Renal cortical epithelial cell (primary cell): ENCODE measurements at places on chromosomes 16 and 17. TPM values are rescaled to one million over a fixed set of nuclear protein-coding genes. Genes with fewer than 3 reads are reported as not detected.

DNA sequence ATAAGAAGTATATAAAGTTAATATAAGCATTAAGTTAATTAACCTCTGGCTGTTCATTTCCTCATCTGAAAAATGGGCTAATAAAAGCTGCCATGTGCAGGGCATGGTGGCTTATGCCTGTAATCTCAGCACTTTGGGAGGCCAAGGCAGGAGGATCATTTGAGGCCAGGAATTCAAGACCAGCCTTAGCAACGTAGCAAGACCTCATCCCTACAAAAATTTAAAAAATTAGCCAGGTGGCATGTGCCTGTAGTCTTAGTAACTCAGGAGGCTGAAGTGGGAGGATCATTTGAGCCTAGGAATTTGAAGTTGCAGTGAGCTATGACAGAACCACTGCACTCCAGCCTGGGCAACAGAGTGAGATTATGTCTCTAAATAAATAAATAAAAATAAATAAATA is 40.6 kb upstream of the MMD start:
- DNase-seq, result no peak

- peak; percentile 24 for DNase-seq
Observed at GRCh38 chr16:71439523-71439922, 2.3 kb downstream of the TLE7 start.

GRCh38 chr16:27779641-27780164 is 229.8 kb downstream of the KATNIP start:
- DNase-seq, result no peak

GRCh38 chr17:49515196-49515770 is 20.2 kb downstream of the NGFR start:
- peak; percentile 97 for DNase-seq

ALOXE3 gene
- 0.17 TPM in 1 of 2 replicates, not detected in the other for total RNA-seq

NPIPA8 gene
- not detected in 2 replicates for total RNA-seq
